Stimulated activated CD4-positive, alpha-beta T cell treated with anti-CD3 and anti-CD28 coated beads, Interleukin-2, amount 100 ng/mL, for 24 hours (primary cell): ENCODE measurements at places on chromosomes 11 and 22.

- DNase-seq = no peak
Observed at GRCh38 chr11:40246983-40247382, 1212.5 kb downstream of the LRRC4C start.

DNA sequence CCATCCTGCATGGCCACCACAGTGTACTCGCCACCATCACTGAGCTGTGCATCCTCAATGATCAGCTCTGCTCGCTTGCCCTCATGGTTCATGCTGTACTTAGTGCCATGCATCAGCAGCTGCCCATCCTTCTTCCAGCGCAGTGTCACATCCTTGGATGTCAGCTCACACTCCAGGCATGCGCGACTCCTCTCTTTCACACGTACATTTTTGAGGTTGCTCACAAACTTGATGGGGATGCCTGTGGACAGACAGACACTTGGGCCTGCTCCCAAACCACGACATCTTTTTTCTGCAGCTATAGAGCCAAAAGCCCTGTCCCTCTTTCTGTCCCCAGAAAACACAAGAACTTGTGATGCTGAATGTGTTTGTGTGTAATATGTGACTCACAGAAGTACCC, 10.5 kb downstream of the IGSF22 start:
- no peak for DNase-seq

- DNase-seq = no peak
Observed at GRCh38 chr11:36383195-36383594, 87.1 kb downstream of the PRR5L start.

GRCh38 chr22:29109822-29110221, 37.0 kb downstream of the KREMEN1 start:
- no peak for DNase-seq

- no peak for DNase-seq
Observed at GRCh38 chr22:37819105-37819433, 4.1 kb upstream of the GALR3 start.

- no peak for DNase-seq
Observed at GRCh38 chr11:92787638-92788037, 181.8 kb upstream of the MTNR1B start.

DNA sequence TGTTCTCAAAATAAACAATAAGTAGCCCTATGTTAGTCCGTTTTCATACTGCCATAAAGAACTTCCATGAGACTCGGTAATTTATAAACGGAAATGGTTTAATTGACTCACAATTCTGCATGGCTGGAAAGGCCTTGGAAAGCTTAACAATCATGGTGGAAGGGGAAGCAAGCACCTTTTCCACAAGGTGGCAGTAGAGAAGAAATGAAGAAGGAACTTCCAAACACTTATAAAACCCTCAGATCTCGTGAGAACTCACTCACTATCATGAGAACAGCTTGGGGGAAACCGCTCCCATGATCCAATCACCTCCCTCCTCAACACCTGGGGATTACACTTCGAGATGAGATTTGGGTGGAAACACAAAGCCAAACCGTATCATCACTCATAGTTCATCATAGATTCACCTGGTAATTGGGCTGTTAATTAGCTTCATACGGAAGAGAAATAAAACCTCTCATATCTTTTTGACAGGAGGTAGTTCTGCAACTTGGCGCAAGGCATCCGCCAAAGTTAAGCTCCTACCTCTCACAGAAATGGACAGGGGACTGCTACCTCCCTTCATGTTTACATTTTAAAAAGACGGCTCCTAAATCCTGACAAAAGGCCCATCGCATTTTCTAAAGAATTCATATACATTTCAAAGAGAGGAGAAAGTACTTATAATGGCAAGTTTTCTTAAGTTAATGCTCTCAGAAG, 49.0 kb downstream of the MUC15 start:
- no peak for DNase-seq

GRCh38 chr11:117809236-117810055, 12.4 kb upstream of the DSCAML1 start:
- DNase-seq = peak; percentile 61

DNA sequence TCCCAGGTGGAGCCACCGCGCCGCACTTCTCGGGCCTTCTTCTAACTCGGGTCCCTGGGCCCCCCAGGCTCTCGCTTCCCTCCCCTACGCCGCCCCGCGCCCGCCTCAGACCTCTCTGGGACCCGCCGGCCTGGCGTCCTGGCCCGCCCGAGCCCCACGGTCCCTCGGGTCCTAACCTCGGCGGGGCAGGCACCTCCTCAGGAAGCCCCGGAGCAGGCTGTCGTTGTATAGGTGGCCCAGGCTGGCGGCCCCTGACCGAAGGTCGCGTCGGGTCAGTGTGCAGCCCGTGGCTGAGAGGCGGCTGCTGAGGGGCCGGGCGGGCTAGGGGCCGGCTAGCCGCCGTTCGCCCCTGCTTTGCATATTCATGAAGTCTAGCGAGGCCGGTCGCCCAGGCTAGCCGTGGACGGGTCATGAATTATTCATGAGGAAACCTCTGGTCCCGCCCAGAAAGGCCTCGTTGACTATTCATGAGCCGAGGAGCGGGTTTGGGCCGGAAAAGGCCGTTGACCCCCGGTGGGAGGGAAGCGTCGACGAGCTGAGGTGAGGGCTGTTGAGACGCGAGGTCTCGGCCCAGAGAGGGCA, at the start of gene HORMAD2:
TSS of gene HORMAD2 (plus strand) at position 513 of the 582 bp plus-strand sequence. CDS start 13,489 bp downstream, outside the sequence.
- DNase-seq = no peak

DNA sequence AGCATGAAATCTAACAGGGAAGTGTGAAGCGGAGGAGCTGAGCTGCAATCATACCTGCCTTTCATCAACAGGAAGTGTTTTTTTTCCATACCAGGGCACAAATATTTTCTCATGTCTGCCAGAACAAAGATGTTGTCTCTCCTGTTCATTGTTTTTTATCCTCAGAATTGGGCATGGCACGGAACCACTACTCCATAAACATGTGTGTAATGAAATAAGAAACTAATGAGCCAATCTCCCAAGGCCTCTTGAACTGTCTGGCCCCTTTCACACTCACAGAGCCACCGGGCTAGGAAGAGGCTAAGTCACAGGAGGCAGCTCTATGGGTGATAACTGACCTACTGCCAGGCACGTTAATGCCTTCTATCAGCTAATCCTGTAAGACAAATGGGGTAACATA, 124.4 kb downstream of the ETS1 start:
- no peak for DNase-seq

DNA sequence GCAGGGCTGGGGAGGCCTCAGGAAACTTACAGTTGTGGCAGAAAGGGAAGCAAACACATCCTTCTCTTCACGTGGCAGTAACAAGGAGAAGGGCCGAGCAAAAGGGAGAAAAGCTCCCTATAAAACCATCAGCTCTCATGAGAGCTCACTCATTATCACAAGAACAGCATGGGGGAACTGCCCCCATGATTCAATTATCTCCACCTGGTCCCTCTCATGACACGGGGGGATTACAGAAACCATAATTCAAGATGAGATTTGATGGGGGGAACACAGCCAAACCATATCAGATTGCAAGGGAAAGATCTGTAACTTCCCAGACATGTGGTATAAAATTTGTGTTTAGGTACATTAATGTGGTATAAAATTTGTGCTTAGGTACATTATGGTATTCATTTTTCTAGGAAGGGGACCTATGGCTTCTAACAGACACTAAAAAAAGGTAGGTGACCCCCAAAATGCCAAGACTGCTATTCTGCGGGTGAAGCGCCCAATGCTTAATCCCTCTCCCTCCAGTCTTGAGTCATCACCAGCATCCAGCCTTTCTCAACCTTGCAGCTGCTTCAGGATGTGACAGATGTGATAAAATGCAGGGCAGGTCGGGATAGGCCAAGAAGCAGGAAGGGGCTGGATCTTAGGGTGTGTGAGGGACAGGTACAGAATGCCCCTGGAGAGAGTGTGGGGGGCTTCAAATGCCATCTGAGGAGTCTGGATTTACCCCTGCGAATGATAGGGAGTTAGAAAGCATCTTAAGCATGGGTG, 57.7 kb upstream of the AMPD3 start:
- DNase-seq = no peak

- no peak for DNase-seq
Observed at GRCh38 chr22:50528682-50529415, 963 bp downstream of the TYMP start.

- no peak for DNase-seq
Observed at GRCh38 chr22:19961868-19962245, 20.2 kb upstream of the TXNRD2 start.

DNA sequence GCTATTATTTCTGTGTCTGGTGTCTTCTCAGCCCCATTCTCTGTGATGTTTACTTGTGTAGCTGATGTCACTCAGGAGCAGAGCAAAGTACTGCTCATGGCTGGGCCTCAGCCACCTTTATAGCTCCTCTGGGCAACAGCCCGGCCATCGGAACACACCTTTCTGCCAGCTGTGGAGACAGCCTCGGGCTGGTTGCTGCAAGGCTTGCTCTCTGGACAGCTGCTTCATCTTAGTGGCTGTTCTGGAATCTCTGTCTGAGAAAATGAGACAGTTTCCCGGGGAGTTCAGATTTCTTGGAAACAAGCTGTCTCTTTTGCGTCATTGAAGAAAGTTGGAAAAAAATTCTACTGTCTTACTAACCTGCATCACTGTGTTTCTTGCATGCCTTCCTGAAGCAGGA, 20.0 kb downstream of the THY1 start:
- DNase-seq = no peak

DNA sequence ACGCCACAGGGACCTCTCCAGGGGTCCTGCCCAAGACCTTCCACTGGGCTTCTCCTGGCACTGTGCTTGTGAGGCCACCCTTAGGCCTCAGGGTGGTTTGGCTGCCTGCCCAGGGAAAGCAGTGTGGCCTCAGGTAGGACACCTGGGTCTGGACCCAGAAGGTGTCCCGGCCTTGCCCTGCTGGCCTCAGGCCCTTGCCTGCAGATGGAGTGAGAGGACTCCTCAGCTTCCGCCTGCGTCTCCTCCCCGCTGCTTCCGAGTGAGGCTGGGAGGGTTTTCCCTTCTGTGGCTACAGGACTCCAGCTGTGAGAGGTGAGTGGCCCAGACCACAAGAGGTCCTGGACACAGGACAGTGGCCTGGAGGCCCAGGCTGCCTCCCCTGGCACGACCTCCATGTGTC, 60.4 kb downstream of the WNT7B start:
- no peak for DNase-seq

- DNase-seq = no peak
Observed at GRCh38 chr22:36009085-36009484, 19.5 kb downstream of the RBFOX2 start.

DNA sequence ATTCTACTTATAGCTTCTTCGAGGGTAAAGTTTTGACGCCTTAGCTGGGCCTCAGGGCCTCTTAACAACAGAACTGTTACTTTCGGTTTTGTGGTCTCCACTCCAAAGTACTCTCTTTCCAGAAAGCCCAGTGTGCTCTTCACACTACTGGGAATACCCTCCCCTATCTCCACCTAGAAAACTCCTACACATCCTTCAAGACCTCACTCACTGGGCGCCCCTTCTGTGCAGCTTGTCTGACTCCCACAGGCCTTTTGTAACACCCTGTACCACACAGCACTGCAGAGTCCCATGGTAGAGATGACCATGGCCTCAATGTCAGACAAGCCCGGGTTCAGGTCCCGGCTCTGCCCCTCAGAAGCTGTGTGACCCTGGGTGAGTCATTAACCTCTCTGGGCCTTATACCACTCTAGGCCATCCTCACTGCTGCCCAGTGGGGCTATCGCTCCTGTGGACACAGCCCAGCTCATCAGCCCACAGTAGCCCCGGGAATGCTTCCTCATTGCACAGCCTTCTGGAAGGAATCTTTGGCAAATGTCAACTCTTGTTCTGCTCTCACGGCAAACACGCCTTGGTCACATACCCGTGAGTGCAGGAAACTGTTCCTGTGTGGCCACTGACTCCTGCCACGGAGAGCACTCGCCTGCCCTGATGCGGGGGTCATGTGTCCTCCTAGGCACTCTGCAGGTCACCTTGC, 51.4 kb downstream of the SHISAL1 start:
- DNase-seq = no peak

GRCh38 chr11:6968816-6969215, 42.6 kb downstream of the ZNF215 start:
- no peak for DNase-seq

DNA sequence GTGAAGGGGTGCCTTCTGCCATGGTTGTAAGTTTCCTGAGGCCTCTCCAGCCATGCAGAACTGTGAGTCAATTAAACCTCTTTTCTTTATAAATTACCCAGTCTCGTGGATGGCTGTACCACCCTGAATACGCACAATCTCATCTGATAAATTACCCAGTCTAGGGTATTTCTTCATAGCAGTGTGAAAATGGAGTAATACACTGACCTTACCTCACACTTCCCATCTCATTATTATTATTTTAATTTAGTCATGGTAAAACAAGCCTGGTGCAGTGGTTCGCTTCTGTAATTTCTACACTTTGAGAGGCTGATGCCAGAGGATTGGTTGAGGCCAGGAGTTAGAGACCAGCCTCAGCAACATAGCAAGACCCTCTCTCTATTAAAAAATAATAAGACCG, 30.5 kb upstream of the CYB5R3 start:
- no peak for DNase-seq

- no peak for DNase-seq
Observed at GRCh38 chr22:33851240-33851639, 69.0 kb downstream of the LARGE1 start.

DNA sequence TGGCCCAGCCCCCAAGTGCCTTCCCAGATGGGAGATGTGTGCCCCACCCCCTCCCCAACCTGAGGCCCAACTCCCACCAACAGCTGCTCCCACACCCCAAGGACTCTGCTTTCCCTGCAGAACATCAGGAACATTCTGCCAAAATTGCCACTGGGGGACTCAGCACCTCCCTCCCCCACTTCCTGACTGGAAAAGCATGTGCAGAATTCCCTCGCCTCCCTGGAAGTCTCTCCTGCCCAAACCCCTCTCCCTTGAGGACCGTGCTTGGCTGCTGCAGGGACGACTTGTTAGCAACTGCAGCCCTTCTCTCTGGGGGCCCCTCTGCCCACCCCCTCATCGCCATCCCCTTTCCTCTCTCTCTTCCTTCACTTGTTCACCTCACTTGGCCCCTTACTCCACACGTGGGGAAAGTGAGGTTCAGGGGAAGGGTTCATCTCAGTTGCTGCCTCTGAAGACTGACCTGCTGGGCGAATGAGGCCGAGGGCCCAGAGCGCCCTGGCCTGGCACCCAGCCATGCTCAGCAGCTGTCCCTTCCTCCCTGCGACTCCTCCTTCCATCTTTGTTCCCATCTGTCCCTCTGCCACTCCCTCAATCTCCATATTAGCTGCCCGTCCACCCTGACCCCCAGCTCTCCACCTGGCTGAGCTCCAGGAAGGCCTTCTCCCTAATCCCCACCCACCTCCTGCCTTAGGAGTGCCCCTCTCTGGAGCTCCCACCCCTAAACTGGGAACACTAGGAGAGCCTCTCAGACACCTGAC, 105.1 kb downstream of the CHST1 start:
- DNase-seq = no peak

GRCh38 chr11:45328726-45329125, 42.6 kb upstream of the SYT13 start:
- DNase-seq = no peak

GRCh38 chr11:27040302-27041115, at the start of gene BBOX1:
Gene BBOX1, plus strand, starts transcription at chr11:27040815. Its CDS starts 14,616 bp downstream, at chr11:27055431.
- no peak for DNase-seq

DNA sequence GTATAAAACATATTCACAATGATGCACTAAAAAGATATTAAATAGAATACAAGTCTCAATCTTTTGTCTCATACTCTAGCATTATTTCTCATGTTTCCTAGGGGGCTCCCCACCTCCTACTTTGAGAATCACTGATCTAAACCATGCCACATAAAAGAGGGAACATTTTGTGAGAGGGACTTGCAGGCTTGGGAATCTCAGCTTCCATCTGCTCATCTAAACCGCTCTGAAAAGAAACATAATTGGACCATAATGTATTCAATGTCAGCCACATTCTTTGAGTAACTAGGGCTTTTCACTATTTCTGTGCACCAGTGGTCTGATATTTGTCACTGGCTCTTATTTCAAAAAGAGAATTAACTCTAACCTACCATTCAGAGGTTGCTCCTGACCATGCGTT, 6.4 kb upstream of the CSRP3 start:
- no peak for DNase-seq
